Liver (tissue), 10 donors: ENCODE measurements at places on chromosomes 5 and 9.
A peak's percentile ranks its signal among the peaks of the same experiment; 100 is the strongest.

DNA sequence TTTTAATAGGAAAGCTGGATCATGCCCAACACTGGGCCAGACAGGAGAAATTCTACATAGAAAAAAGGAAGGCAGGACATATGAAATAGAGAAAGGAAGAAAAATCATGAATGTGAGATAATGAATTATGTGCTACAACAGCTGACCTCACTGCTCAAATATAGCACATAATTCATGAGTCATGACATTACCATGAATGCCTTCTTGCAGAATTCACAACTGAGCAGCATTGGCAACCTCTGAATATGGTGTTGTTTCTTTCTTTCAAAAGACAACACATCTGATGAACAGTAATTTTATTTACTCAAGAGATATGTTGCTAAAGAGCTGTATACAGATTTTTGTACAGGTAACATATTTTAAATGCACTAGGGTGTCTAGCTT, 34.4 kb downstream of the APBA1 start:
- peaks cover 2% of the 10 kb centered on the region for H3K4me1 ChIP-seq
- no peak for DNase-seq
- H3K27me3 ChIP-seq: no peaks in the 10 kb centered on the region
- H3K27ac ChIP-seq: no peak overlapping the region

GRCh38 chr5:143550986-143551630, 147.6 kb upstream of the NR3C1 start:
- no peak overlapping the region for H3K27ac ChIP-seq
- no peak overlapping the region for H3K4me3 ChIP-seq
- no peaks in the 10 kb centered on the region for H3K36me3 ChIP-seq
- no peak for DNase-seq
- H3K27me3 ChIP-seq: no peaks in the 10 kb centered on the region

DNA sequence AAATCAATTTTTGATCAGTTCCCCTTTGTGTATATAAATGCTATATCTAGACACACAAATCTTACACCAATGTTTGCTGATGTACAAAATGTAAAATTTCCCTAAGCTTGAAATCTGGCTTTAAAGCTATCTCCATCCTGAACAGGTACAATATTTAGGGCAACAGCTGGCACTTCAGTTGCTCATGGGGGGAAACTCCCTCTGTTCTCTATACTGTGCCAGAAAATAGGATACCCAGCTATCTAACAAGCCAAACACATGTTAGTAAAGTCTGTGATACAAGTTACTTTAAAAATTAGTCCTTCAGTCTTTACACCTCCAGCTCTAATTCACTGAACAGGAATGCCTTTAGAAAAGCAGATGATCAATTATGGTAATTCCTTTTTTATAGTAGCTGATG, 191.8 kb downstream of the SLF1 start:
- H3K27ac ChIP-seq: no peak overlapping the region
- no peaks in the 10 kb centered on the region for H3K27me3 ChIP-seq
- H3K4me3 ChIP-seq: no peak overlapping the region
- no peak for DNase-seq
- no peaks in the 10 kb centered on the region for H3K4me1 ChIP-seq
- H3K36me3 ChIP-seq: no peaks in the 10 kb centered on the region

DNA sequence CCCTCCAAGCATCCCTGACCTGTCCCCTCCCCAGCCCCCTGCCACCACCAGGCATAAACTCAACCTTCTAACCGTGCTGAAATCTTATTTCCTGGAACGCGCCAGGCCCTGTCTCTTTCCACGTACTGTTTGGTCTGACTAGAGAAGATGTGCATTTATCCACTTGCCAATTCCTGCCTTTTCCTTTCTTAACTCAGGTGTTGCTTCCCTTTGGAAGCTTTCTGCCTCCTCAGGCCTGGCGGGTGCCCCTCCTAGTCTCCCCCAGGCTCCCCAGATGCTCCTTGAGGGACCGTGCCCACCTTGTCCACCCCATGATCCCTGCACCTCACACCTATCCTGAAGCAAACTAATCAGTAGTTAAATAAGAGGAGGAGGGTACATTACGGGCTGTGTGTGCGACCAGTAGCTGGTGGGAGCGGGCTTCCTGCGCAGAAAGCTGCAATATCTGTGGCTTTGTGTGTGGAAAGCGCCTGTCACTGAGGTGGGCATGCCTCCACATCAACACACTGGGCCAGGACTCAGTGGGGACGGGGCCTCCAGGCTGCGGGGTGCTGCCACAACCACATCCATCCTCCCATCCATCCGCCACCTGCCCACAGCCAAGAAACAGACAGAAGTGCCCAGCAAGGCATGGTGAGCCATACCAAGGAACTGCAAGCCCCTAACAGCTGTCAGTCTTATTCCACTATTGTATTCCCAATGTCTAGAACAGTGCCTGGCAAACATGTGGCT, 73.5 kb downstream of the COL23A1 start:
- no peak overlapping the region for H3K4me3 ChIP-seq
- no peak for DNase-seq
- no peak overlapping the region for H3K27ac ChIP-seq
- H3K27me3 ChIP-seq: no peaks in the 10 kb centered on the region
- H3K4me1 ChIP-seq: no peaks in the 10 kb centered on the region

DNA sequence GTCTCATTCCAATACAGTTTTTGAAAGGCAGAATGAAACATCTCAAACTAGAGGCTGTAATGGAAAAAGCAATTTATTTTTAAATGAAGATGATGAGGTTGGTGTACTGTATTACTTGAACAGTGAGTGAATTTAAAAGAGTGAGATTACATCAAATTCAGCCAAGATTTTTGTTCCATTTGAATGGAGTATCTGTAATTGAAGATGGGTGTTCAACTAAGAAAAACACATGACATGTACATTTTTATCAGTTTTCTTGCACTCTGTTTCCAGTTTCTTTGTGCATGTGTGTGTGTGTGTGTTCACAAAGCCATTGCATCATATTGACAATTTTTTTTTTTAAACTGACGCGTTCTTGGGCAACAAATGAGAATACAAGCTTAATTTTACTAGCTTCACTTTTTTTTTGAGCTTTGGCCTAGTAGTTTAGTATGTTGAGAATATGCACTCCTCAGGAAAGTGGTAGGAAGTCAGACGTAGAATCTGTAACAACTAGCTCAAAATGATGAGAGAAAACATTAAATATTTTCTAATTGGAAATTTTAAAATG, 243.5 kb downstream of the MAST4 start:
- DNase-seq: no peak
- no peak overlapping the region for H3K4me3 ChIP-seq
- no peak overlapping the region for H3K27ac ChIP-seq
- H3K4me1 ChIP-seq: no peaks in the 10 kb centered on the region
- H3K36me3 ChIP-seq: no peaks in the 10 kb centered on the region

- no peaks in the 10 kb centered on the region for H3K36me3 ChIP-seq
- peak overlapping the region; percentile 54 for H3K27ac ChIP-seq
- no peak overlapping the region for H3K4me3 ChIP-seq
- DNase-seq: no peak
Observed at GRCh38 chr9:121179930-121180681, 21.6 kb downstream of the RAB14 start.

- no peaks in the 10 kb centered on the region for H3K4me1 ChIP-seq
- no peak overlapping the region for H3K4me3 ChIP-seq
- DNase-seq: no peak
- H3K27me3 ChIP-seq: peaks cover 6% of the 10 kb centered on the region
- no peaks in the 10 kb centered on the region for H3K36me3 ChIP-seq
- H3K27ac ChIP-seq: no peak overlapping the region
Observed at GRCh38 chr5:107467137-107467932, 203.4 kb downstream of the EFNA5 start.

- no peaks in the 10 kb centered on the region for H3K36me3 ChIP-seq
- no peak overlapping the region for H3K4me3 ChIP-seq
- H3K27me3 ChIP-seq: no peaks in the 10 kb centered on the region
- no peaks in the 10 kb centered on the region for H3K4me1 ChIP-seq
Observed at GRCh38 chr9:20995616-20996015, 35.8 kb downstream of the HACD4 start.

- no peak for DNase-seq
- no peak overlapping the region for H3K27ac ChIP-seq
- H3K27me3 ChIP-seq: no peaks in the 10 kb centered on the region
- H3K4me3 ChIP-seq: no peak overlapping the region
- no peaks in the 10 kb centered on the region for H3K36me3 ChIP-seq
Observed at GRCh38 chr5:124538191-124538590, 208.2 kb downstream of the ZNF608 start.

- no peak for DNase-seq
- no peaks in the 10 kb centered on the region for H3K27me3 ChIP-seq
- no peaks in the 10 kb centered on the region for H3K4me1 ChIP-seq
- H3K27ac ChIP-seq: no peak overlapping the region
- H3K4me3 ChIP-seq: no peak overlapping the region
Observed at GRCh38 chr5:14851999-14852526, 19.5 kb downstream of the ANKH start.

DNA sequence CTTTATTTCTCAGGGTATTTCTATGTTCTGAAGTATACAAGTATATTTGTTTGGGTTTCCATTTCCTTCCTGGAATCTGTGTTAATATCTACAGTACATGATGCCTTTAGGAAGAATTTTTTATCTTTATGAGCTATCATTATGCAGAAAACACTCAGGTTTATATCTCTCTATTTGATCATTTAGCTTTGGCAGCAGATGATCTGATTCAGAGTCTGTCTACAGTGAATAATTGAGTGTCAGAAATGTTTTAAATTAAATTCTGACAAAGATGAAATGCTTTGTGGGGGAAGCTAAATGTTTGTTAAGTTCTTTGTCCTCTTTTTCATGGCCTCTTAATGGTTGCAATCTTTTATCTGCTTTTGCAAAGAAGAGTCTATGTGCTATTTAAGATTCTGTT, 2141.0 kb upstream of the ACO1 start:
- no peaks in the 10 kb centered on the region for H3K27me3 ChIP-seq
- no peak for DNase-seq
- no peaks in the 10 kb centered on the region for H3K36me3 ChIP-seq

- no peaks in the 10 kb centered on the region for H3K4me1 ChIP-seq
- no peak overlapping the region for H3K4me3 ChIP-seq
- no peaks in the 10 kb centered on the region for H3K36me3 ChIP-seq
- DNase-seq: no peak
- no peaks in the 10 kb centered on the region for H3K27me3 ChIP-seq
Observed at GRCh38 chr9:103014242-103014641, 19.1 kb downstream of the CYLC2 start.

GRCh38 chr5:1108865-1109174, 3.0 kb downstream of the SLC12A7 start:
- no peaks in the 10 kb centered on the region for H3K36me3 ChIP-seq
- no peaks in the 10 kb centered on the region for H3K27me3 ChIP-seq
- peak overlapping the region; percentile 62 for H3K4me3 ChIP-seq
- DNase-seq: no peak
- peaks cover 66% of the 10 kb centered on the region for H3K4me1 ChIP-seq
- H3K27ac ChIP-seq: peak overlapping the region; percentile 93

DNA sequence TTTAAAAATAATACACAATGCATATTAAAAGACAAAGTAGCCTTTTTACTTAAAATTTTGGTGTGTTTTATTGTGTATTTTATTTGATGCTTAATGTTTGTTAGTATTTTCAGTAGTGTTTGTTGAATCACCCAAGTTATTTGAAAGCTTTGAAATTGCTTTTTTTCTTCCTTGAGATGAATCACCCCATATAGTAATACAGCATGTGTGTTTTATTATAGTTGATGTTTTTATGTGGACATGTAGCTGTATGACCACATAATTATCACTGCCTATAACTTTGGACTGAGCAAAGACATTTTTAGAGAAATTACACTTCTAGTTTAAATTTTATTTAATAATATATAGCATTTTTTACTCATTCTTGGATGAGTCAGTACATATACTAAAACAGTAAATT, 18.0 kb downstream of the FAM174A start:
- no peak overlapping the region for H3K27ac ChIP-seq
- no peak overlapping the region for H3K4me3 ChIP-seq
- no peaks in the 10 kb centered on the region for H3K36me3 ChIP-seq
- no peak for DNase-seq

DNA sequence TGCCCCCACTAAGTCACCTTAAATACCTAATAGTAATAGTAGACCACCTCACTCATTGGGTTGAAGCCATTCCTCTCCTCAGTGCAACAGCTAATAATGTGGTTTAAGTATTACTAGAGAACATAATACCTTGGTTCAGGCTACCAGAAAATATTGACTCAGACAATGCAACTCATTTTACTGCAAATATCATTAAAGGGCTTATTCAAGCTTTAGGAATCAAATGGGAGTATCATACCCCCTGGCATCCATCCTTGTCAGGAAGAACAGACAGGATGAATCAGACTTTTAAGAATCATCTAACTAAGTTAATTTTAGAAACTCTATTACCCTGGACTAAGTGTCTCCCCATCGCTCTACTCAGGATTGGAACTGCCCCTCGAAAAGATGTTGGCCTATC, 6.8 kb upstream of the RNF180 start:
- H3K4me1 ChIP-seq: peaks cover 10% of the 10 kb centered on the region
- DNase-seq: no peak
- no peak overlapping the region for H3K4me3 ChIP-seq
- no peaks in the 10 kb centered on the region for H3K36me3 ChIP-seq

- no peaks in the 10 kb centered on the region for H3K27me3 ChIP-seq
- H3K4me3 ChIP-seq: peak overlapping the region; percentile 82
- DNase-seq: peak; percentile 83
Observed at GRCh38 chr9:83978992-83979811, 813 bp downstream of the HNRNPK start.

DNA sequence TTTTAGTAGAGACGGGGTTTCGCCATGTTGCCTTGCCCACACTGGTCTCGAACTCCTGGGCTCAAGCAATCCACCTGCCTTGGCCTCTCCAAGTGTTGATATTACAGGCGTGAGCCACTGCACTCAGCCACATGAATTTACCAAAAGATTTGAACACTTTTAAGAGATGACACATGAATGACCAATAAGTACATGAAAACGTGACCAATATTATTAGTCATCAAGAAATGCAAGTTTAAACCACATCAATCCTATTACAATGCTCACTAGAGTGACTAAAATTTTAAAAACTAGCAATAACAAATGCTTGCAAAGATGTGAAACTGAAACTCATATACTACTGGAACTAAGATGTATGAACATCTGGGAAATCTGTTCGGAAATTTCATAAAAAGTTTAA, 54.3 kb downstream of the NR6A1 start:
- no peak overlapping the region for H3K27ac ChIP-seq
- H3K4me1 ChIP-seq: peaks cover 4% of the 10 kb centered on the region
- no peak for DNase-seq
- no peaks in the 10 kb centered on the region for H3K36me3 ChIP-seq
- H3K4me3 ChIP-seq: no peak overlapping the region

GRCh38 chr5:128984480-128984879, 19.2 kb downstream of the SLC27A6 start:
- no peak overlapping the region for H3K4me3 ChIP-seq
- H3K27me3 ChIP-seq: no peaks in the 10 kb centered on the region
- H3K36me3 ChIP-seq: no peaks in the 10 kb centered on the region
- H3K27ac ChIP-seq: no peak overlapping the region
- H3K4me1 ChIP-seq: no peaks in the 10 kb centered on the region

GRCh38 chr5:53879708-53880323, 319.4 kb downstream of the NDUFS4 start:
- H3K27ac ChIP-seq: no peak overlapping the region
- no peak for DNase-seq
- no peak overlapping the region for H3K4me3 ChIP-seq
- H3K4me1 ChIP-seq: peaks cover 8% of the 10 kb centered on the region
- H3K36me3 ChIP-seq: no peaks in the 10 kb centered on the region

GRCh38 chr9:127004946-127005769, 90.6 kb downstream of the RALGPS1 start:
- no peak overlapping the region for H3K4me3 ChIP-seq
- H3K27ac ChIP-seq: no peak overlapping the region
- H3K27me3 ChIP-seq: no peaks in the 10 kb centered on the region
- no peaks in the 10 kb centered on the region for H3K36me3 ChIP-seq
- no peak for DNase-seq
